ENCODE measurements at places on chromosomes 3 and 15.
A peak's percentile ranks its signal among the peaks of the same experiment; 100 is the strongest.

DNA sequence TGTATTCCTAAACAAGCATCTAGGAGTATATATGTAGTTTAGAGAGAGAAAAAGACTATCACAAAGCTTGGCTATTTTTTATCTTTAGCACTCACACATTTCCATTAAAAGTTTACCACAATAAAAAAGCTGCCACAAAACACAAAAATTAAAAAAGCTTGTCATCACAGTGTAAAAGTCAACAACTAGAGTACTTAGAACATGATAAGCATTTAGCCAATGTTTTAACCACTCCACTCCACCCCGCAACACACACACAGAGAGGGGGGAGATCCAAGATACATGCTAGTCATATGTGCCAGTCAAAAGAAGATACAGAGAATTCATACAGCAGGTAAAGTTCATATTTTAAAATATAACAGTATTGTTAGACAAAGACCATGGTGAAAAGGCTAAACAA lies 79.7 kb downstream of the STAG1 start:
- no peak for DNase-seq

DNA sequence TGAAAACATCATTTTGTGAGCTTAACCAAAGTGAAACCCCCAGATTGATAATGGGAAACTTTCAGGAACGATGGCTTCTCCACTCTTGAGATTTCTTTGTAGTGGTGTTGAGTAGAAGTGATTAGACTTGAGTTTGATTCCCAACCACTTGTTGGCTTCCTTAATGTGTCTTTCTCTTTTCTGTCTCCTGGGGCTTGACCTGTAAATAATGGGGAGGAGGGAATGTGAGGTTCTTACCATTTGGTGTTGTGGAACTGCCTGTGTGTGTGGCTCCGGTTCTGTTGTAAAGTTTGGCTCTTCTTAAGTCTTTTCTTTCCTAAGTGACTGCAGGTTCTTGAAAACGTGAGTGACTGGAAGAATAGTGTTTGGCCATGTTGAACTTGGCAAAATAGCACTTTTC lies 2.7 kb downstream of the CDV3 start:
- DNase-seq: no peak

GRCh38 chr3:123799544-123800361 lies 84.4 kb downstream of the MYLK start:
- no peak for DNase-seq

GRCh38 chr3:24401811-24402185 lies 92.9 kb downstream of the THRB start:
- DNase-seq: no peak

DNA sequence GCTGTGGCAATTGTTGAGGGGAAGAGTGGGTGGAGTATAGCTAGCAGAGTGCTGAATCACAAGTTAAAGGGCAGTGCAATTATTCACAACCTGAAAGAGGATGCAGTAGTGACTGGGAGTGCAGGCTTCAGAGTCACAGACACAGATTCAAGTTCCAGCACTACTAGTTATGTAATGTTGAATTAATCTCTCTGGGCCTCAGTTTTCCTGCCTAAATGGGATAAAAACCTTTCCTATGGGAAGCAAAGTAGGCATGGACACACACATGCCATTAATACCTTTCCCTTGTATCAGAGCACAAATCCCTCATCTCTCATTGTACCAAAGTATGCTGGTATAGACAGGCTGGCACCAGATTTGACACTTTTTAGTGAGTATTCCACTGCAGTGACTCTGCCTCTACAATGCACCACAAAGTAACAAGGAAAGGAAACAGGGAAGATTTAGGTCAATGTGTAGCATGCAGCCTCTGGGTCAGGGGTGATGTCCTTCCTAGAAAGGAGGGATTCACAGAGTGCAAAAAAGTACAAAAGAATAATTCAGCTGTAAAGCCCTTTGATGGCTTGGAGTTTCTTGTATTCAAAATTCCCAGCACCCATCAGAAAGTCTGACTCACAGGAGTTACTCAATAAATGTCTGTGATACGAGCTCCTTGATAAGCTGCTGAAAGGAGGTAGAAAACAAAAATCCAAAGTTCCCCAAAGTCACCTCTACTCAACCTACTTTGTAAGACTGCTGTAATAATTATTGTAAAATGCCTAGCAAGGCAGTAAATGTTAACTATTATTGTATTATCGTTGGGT lies 507.5 kb upstream of the TGFBR2 start:
- peak; percentile 37 for DNase-seq

DNA sequence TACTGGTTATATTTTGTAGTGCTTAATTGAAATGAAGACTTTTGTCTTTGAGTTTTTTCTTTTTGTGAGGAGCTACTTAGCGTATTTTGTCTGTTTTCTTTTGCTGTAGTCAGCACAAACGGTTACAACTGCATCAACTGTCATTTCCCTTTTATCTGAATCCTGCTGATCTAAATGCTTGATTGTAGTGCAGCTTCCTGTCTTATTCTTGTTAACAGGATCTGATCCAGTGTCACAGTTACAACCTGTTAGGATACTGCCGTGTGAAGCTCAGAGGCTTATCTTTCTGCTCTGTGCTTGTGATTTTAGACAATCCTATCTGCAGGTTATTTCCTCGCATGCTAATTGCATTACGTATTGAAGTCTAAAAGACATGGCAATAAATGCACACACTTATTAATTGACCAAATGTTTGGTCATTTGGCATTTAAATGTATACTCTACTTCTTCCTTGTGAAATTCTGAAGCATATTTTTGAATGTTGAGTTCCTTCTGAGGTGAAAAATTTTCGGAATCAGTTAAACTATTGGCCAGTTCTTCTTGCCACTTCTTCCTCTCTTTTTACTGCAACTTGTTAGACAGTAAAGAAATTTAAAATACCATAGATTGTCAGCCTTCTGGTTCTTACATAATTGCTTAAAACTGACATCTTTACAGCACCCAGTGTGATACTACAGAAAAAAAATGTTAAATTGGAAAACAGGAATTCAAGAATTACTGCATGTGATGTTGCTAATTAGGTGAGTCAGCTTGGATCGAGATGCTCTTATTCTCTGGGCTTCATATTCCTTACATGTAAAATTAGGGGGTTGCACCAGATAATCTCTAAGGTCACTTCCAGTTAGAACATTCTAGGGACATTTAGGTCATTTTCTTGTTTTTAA lies 168.2 kb downstream of the MBNL1 start:
- peak; percentile 26 for DNase-seq

GRCh38 chr3:125647318-125648014 lies 52.2 kb upstream of the OSBPL11 start:
- no peak for DNase-seq
